ENCODE measurements at places on chromosomes 13 and 19.

- no peaks in the 10 kb centered on the region for H3K36me3 ChIP-seq
- H3K27ac ChIP-seq: no peak overlapping the region
- peaks cover 6% of the 10 kb centered on the region for H3K4me1 ChIP-seq
- DNase-seq: peak; percentile 43
These were observed 62.1 kb downstream of the DGKH start for GRCh38 chr13:42110410-42111155.

GRCh38 chr19:14138576-14139265 is 2.3 kb upstream of the ASF1B start:
- peak overlapping the region; percentile 65 for H3K27ac ChIP-seq
- H3K4me1 ChIP-seq: peaks cover 59% of the 10 kb centered on the region
- H3K27me3 ChIP-seq: no peaks in the 10 kb centered on the region
- no peak for DNase-seq

DNA sequence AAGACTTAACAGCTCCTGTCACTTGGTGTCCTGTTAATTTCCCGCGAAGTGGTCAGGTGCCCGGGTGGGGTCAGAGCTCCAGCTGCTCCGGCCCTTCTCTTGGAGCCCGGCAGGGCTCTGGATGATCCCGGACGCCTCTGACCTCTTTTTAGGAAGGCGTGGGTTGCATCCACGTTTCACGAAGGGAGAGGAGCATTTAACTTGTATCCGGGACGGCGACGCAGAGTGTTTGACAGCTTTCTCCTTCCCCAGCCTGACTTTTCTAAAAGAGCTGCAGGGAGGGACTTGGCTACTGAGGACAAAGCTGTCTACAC is 656 bp downstream of the ZNF155 start:
- no peak for DNase-seq
- H3K36me3 ChIP-seq: peaks cover 19% of the 10 kb centered on the region
- peak overlapping the region; percentile 87 for H3K27ac ChIP-seq
- peaks cover 17% of the 10 kb centered on the region for H3K4me1 ChIP-seq

DNA sequence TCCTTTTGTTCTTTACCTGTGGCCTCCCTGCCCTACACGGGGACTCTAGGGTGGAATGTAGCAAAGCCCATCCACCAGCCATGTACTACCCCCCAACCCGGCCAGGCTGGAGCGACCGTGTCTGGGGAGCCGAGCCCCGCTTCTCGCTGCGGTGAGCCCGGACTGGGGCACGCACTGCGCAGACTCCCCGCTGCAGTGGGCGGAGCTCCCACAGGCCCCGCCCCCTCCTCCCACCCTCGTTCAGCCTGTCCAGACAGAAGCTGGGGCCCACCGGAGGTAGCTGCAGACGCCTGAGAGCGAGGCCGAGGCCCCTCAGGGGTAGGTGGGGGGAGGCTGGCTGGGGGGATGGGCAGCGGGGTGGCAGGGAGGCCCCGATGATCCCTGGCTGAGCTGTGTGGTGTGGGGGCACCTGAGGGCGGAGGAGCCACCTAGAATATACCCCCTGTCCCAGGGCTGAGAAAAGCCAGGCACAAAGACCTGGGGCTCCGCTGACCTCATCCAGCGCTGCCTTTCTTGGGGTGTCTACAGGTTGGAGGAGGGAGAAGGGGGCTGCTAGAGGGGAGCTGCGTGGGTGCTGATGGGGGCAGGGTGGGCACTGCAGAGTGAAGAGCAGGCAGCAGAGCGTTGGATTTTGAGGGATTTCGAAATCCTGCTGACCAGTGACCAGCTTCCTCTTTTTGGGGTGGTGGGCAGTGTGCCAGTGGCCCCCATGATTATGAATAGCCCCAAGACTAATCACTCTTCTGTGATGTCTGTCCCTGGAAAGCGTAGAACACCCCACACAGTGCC is 17.3 kb downstream of the PLD3 start:
- peaks cover 9% of the 10 kb centered on the region for H3K36me3 ChIP-seq
- H3K27me3 ChIP-seq: no peaks in the 10 kb centered on the region
- H3K4me3 ChIP-seq: peak overlapping the region; percentile 15
- DNase-seq: peak; percentile 50

- DNase-seq: no peak
- no peaks in the 10 kb centered on the region for H3K4me1 ChIP-seq
- H3K27ac ChIP-seq: no peak overlapping the region
- no peak overlapping the region for H3K4me3 ChIP-seq
- no peaks in the 10 kb centered on the region for H3K27me3 ChIP-seq
- H3K36me3 ChIP-seq: no peaks in the 10 kb centered on the region
These were observed 2380.1 kb downstream of the PCDH9 start for GRCh38 chr13:64850017-64850416.

DNA sequence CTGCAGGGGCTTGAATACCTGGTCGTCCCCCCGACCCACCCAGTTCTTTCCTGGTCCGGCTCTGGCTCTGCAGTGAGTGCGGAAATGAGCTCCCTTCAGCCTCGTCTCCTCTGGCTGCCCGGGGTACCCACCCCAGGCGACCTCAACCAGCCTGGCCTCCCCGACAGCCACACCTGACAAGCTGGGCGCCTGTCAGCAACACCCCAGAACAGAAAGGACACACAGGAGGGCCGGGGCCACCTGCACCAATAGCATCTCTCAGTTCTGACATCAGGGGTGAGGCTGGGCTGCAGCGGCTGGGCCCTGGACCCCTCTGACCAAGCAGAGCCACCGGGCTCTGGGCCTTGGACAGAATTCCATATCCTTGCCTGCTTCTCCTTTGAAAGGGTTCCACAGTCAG is 19.7 kb downstream of the SUGP1 start:
- H3K4me1 ChIP-seq: no peaks in the 10 kb centered on the region
- peaks cover 20% of the 10 kb centered on the region for H3K36me3 ChIP-seq
- no peaks in the 10 kb centered on the region for H3K27me3 ChIP-seq
- no peak overlapping the region for H3K27ac ChIP-seq
- no peak overlapping the region for H3K4me3 ChIP-seq

GRCh38 chr19:33210266-33210940 is 15.2 kb downstream of the SLC7A10 start:
- H3K4me1 ChIP-seq: no peaks in the 10 kb centered on the region
- no peak overlapping the region for H3K27ac ChIP-seq
- no peak overlapping the region for H3K4me3 ChIP-seq
- peaks cover 3% of the 10 kb centered on the region for H3K27me3 ChIP-seq
- DNase-seq: no peak

- peaks cover 9% of the 10 kb centered on the region for H3K4me1 ChIP-seq
- no peaks in the 10 kb centered on the region for H3K36me3 ChIP-seq
- no peak for DNase-seq
- H3K27me3 ChIP-seq: peaks cover 19% of the 10 kb centered on the region
- no peak overlapping the region for H3K4me3 ChIP-seq
These were observed 92.0 kb upstream of the SPATA13 start for GRCh38 chr13:24068472-24068871.

DNA sequence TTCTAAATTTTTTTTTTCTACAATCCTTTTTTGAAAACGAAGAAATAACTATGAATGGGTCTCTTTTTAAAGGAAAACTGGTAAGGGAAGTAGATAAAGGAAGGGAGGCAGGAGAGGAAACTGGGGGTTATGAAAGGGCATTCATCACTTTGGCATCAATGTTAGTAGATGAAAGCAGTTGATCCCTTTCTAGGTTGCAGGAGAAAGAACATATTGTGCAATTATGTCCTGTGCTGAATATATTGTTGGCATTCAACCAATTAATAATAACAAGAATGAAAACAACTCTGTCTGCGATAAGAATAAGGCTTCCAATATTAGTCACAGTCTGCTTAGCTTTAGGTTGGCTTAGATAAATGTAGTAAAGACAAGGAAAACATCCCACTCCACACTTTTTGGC is 796.8 kb upstream of the KLHL1 start:
- no peak for DNase-seq
- H3K4me1 ChIP-seq: no peaks in the 10 kb centered on the region
- no peak overlapping the region for H3K4me3 ChIP-seq
- no peaks in the 10 kb centered on the region for H3K36me3 ChIP-seq
- no peaks in the 10 kb centered on the region for H3K27me3 ChIP-seq

DNA sequence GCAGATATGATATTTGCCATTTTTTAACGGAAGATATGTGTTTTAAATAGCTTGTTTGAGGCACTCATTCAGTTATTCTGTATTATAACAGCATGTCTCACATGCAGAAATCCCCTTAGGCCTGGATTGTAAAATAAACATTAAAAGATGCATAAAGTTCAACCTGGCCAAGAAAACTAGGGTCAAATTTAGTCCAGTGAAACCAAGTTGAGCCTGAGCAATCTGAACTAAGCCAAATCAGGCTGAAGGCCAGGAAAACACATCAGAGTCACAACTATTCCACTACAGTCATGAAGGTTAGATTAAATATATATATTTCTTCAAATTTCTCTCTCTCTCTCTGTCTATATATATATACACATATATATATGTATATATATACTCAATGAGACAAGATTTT is 504.8 kb downstream of the SLITRK1 start:
- H3K36me3 ChIP-seq: no peaks in the 10 kb centered on the region
- H3K27me3 ChIP-seq: no peaks in the 10 kb centered on the region
- no peaks in the 10 kb centered on the region for H3K4me1 ChIP-seq
- no peak overlapping the region for H3K4me3 ChIP-seq
- DNase-seq: no peak

DNA sequence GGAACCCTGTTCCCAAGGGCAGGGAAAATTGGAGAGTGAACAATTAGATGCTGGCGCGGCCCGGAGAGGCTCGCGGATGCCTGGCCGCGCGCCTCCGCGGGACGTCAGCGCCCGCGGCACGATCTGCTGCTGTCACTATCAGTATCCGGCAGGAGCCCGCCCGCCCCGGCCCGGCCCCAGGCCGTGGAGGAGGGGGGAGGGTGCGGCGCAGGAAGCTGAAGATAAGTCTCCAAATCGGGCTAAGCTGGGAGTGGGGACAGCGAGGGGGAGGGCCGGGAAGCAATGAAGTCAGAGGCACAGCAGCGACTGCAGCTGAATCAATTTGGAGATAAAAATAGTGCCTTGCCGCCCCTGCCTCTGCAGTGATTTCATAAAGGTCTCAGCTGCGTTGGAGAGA is 441.5 kb upstream of the KLF12 start:
- peak overlapping the region; percentile 60 for H3K4me3 ChIP-seq
- peak; percentile 69 for DNase-seq
- no peaks in the 10 kb centered on the region for H3K36me3 ChIP-seq
- H3K27me3 ChIP-seq: peaks cover 27% of the 10 kb centered on the region

DNA sequence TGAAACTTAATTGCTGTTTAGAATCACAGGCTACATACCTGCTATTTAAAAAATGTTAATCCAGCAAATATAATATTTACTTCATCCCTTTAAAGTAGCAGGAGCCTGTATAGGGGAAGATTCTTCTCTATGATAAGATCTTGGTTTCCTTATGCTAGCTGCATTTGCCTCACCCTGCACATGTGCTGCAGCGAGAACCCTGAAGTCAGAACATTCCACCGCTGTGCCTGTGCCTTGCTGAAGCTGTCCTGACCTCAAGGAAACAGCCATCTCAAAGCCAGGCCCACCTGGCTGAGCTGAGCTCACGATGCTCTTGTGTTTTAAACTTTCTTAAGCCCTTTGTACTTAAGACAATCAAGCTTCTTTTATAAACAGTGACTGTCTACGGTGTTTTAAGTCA is 355.0 kb upstream of the PCDH20 start:
- no peak for DNase-seq
- no peaks in the 10 kb centered on the region for H3K4me1 ChIP-seq
- no peaks in the 10 kb centered on the region for H3K27me3 ChIP-seq
- no peaks in the 10 kb centered on the region for H3K36me3 ChIP-seq
- no peak overlapping the region for H3K27ac ChIP-seq
- no peak overlapping the region for H3K4me3 ChIP-seq

DNA sequence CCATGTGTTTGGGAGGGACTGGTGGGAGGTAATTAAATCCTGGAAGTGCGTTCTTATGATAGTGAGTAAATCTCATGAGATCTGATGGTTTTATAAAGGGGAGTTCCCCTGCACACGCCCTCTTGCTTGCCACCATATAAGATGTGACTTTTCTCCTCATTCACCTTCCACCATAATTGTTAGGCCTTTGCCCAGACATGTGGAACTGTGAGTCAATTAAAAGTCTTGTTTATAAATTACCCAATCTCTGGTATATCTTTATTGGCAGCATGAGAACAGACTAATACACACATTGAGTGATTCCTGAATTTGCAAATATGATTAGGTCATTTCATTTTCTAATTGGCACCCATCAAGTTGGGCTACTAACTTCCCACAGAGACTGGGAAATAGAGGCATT is 977.2 kb downstream of the SLITRK1 start:
- H3K27ac ChIP-seq: no peak overlapping the region
- no peaks in the 10 kb centered on the region for H3K27me3 ChIP-seq
- no peak for DNase-seq
- H3K4me3 ChIP-seq: no peak overlapping the region
- no peaks in the 10 kb centered on the region for H3K36me3 ChIP-seq

DNA sequence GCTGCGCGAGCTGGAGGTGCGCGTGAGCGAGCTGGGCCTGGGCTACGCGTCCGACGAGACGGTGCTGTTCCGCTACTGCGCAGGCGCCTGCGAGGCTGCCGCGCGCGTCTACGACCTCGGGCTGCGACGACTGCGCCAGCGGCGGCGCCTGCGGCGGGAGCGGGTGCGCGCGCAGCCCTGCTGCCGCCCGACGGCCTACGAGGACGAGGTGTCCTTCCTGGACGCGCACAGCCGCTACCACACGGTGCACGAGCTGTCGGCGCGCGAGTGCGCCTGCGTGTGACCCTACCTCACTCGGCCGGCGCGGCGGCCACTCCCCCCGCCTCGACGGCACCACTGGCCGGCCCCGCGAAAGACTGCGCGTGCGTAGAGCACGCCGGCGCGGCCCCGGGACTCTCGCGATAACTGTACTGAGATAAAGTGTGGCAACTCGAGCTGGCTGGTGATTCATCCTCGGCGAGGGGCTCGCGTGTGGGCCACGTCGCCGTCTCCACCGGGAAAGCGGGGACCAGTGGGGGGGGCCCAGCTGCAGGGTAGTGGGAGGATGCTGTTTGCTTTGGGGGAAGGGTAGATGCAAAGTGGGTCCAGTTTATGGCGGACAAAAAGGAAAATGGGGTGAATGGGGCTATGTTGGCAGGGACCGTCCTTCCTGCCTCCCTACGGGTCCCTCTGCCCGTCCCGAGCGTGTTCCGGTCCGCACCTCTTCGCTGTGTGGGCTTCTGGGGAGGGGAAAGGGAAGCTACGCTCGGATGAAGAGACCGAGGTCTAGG is 11.4 kb downstream of the FUT6 start:
- H3K27ac ChIP-seq: peak overlapping the region; percentile 99
- peaks cover 2% of the 10 kb centered on the region for H3K36me3 ChIP-seq
- H3K4me1 ChIP-seq: peaks cover 18% of the 10 kb centered on the region
- peak; percentile 94 for DNase-seq
- peaks cover 24% of the 10 kb centered on the region for H3K27me3 ChIP-seq
- peak overlapping the region; percentile 99 for H3K4me3 ChIP-seq

DNA sequence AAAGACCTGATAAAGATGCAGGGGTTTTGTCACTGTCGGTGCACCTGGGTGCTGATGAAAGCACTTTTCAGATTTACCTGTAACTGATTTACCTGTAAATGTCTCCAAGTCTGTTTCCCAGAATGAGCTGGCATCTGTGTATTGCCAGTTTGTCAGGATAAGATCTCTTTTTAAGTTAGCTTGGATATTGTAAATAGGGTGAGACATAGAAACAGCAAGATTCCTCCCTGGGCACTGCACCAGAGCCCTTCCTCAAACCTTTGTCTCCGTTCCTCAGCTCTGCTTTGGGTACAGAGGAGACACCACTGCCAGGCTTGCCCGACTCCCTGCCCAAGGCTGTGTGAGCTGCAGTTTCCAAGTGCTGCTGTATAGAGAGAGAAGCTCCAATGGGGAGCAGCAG is 158.6 kb downstream of the TNFRSF19 start:
- no peak overlapping the region for H3K4me3 ChIP-seq
- H3K36me3 ChIP-seq: no peaks in the 10 kb centered on the region
- no peaks in the 10 kb centered on the region for H3K4me1 ChIP-seq
- no peak for DNase-seq
- H3K27me3 ChIP-seq: no peaks in the 10 kb centered on the region

- peaks cover 24% of the 10 kb centered on the region for H3K4me1 ChIP-seq
- peak overlapping the region; percentile 73 for H3K4me3 ChIP-seq
- peak; percentile 94 for DNase-seq
- H3K27ac ChIP-seq: peak overlapping the region; percentile 97
- no peaks in the 10 kb centered on the region for H3K27me3 ChIP-seq
These were observed 12.9 kb downstream of the CFD start for GRCh38 chr19:872266-872951.

Measured in activated naive CD4-positive, alpha-beta T cell treated with anti-CD3 and anti-CD28 coated beads, Interleukin-2, amount 10 ng/mL, durations not matched to agents 7 days and 5 days (primary cell).